NCI-H1092 (cell line): ENCODE measurements at places on chromosomes 11 and 22.

DNA sequence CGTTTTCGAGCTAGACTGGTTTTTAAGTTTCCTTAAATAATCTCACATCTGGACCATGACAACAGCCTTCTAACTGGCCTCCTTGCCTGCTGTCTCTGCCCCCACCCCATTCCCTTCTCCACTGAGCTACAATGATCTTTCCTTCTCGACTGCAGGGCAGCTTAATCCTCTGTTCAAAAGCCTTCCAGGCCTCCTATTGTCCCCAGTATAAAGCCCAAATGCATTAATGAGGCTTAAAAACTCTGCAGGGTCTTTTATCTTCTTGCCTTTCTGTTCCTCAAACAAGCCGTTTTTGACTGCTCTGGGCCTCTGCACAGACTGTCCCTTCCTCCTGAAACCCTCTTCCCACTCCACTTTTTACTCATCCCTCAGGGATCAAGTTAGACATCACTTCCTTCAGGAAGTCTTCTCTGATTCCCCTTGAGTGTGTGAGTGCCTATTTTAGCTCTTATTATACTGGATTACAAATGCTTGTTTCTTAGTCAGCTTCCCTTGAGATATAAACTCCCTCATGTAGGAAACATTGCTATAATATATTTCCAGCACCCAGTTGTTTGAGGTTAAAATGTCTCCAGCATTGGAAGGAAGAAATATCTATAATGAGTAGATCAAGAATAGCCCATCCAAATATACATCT, 23.6 kb upstream of the PAMR1 start:
- DNase-seq = no peak

GRCh38 chr11:100892886-100893285, 205.8 kb downstream of the ARHGAP42 start:
- no peak for DNase-seq

DNA sequence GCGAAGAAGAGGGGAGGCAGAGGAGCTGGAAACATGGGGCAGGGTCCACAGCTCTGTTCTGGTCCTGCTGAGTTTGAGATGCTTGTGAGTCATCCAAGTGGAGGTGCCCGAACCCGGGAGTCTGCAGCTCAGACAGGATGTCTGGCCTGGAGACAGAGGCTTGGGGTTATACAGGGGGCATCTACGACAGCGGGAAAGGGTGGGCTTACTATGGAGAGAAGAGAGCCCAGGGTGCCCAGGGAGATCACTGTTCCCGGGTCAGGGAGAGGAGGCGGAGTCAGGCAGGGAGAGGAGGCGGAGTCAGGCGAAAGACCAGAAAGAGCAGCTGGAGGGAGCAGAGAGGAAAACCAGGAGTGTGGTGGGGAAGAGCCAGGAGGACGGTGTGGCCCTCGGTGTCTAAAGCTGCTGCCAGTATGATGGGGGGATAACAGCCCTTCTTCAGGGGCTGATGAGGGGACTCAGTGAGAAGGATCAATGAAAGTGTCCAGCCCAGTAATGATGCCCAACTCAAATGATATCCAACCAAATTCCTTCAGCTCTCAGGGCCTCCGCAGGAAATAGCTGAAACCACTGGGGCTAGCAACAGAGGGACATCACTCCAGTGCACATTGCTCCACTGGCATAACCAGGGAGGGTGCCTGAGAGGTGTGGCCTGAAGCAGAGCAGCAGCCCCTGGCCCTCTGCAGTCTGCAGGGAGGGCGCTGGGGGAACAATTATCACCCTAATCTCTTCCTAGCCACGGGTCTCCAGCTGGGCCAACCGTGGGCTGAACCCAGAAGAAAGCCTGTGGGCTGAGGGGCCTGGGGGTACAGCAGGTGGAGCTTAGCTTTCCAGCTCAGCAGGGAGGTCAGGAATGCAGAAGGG, 2.6 kb upstream of the LTBP3 start:
- no peak for DNase-seq

GRCh38 chr11:47928426-47928825, 51.9 kb upstream of the PTPRJ start:
- DNase-seq = no peak

DNA sequence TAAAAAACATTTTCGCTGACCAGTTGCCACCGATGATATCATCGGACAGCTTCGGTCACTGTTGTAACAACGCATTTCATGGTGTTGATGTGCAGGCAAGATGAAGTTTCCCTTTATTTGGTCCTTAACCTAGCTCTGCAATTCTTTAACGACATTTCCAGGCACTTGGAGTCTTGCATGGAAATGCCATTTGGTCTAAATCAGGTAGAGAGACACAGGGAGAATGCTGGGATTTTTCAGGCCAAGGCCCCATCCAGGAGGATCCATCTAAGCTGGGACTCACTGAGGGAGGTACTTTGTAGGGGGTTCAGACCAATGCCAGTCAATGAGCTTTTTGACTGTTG, 121.5 kb upstream of the RCN1 start:
- no peak for DNase-seq

DNA sequence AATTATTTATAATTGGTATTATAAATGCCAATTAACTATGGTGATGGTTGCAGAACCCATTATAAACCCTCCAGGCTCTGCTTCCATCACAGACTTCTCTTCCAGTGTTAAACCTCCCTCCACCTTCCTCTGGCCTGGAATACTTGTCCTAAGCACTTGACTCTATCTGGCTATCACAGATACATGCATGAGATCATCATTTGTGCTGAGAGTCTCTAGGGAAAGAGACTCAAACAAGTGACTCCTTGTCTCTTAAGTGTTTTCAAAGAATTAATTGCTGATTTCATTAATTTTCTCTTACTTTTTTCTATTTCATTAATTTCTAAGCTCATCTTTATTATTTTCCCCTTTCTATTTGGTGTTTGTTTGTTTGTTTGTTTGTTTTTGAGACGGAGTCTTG, 29.1 kb downstream of the RTL6 start:
- DNase-seq = no peak

- DNase-seq = no peak
Measured at GRCh38 chr22:48226026-48227013, 1463.9 kb downstream of the TBC1D22A start.

- DNase-seq = no peak
Measured at GRCh38 chr11:926341-926916, 759 bp downstream of the AP2A2 start.
